ENCODE measurements at places on chromosomes 5 and 9.
A peak's percentile ranks its signal among the peaks of the same experiment; 100 is the strongest.

GRCh38 chr5:126031989-126032716 is 391.1 kb upstream of the GRAMD2B start:
- H3K27ac ChIP-seq, result no peak overlapping the region
- no peaks in the 10 kb centered on the region for H3K27me3 ChIP-seq
- H3K4me1 ChIP-seq, result no peaks in the 10 kb centered on the region
- no peak overlapping the region for H3K4me3 ChIP-seq

GRCh38 chr5:174355208-174355612 is 309.7 kb downstream of the NSG2 start:
- H3K27me3 ChIP-seq, result no peaks in the 10 kb centered on the region
- H3K4me3 ChIP-seq, result no peak overlapping the region
- no peak overlapping the region for H3K27ac ChIP-seq
- DNase-seq, result no peak
- H3K36me3 ChIP-seq, result no peaks in the 10 kb centered on the region
- H3K4me1 ChIP-seq, result no peaks in the 10 kb centered on the region

GRCh38 chr9:130078547-130078946 is 24.8 kb downstream of the GPR107 start:
- no peaks in the 10 kb centered on the region for H3K4me1 ChIP-seq
- DNase-seq, result no peak
- peaks cover 42% of the 10 kb centered on the region for H3K36me3 ChIP-seq
- H3K4me3 ChIP-seq, result no peak overlapping the region

- H3K36me3 ChIP-seq, result no peaks in the 10 kb centered on the region
- H3K4me3 ChIP-seq, result no peak overlapping the region
- no peaks in the 10 kb centered on the region for H3K4me1 ChIP-seq
- DNase-seq, result no peak
- H3K27ac ChIP-seq, result no peak overlapping the region
Measured at GRCh38 chr5:42360056-42360455, 63.2 kb upstream of the GHR start.

GRCh38 chr5:79235261-79235633 is 684 bp upstream of the JMY start:
- H3K27me3 ChIP-seq, result no peaks in the 10 kb centered on the region
- no peaks in the 10 kb centered on the region for H3K36me3 ChIP-seq
- peak overlapping the region; percentile 96 for H3K27ac ChIP-seq
- DNase-seq, result no peak
- peak overlapping the region; percentile 80 for H3K4me3 ChIP-seq

GRCh38 chr5:109455598-109456096 is 45.9 kb upstream of the PJA2 start:
- no peaks in the 10 kb centered on the region for H3K27me3 ChIP-seq
- no peaks in the 10 kb centered on the region for H3K4me1 ChIP-seq
- no peaks in the 10 kb centered on the region for H3K36me3 ChIP-seq
- no peak overlapping the region for H3K4me3 ChIP-seq
- no peak for DNase-seq

DNA sequence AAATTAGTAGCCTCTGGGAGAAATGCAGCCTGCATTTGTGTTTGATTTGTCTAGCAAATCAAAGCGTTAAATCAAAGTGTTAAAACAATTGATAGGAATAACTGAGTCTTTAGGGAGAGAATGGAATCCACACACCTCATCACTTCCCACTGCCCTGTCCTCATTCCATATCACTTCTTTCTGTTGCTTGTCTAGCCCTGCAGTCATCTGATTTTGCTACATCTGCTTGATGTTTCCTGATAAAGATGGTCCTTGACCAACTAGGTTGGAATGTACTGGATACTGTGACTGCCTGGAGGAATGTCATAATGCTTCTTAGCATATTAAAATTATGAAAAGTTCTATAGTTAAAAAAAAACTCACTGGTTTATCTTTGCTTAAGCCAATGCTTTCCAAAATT is 119.9 kb downstream of the DOCK2 start:
- H3K4me3 ChIP-seq, result no peak overlapping the region
- no peak overlapping the region for H3K27ac ChIP-seq
- H3K4me1 ChIP-seq, result no peaks in the 10 kb centered on the region
- no peaks in the 10 kb centered on the region for H3K36me3 ChIP-seq

GRCh38 chr9:116145036-116145435 is 8.6 kb upstream of the PAPPA start:
- H3K27ac ChIP-seq, result no peak overlapping the region
- no peaks in the 10 kb centered on the region for H3K4me1 ChIP-seq
- DNase-seq, result no peak

DNA sequence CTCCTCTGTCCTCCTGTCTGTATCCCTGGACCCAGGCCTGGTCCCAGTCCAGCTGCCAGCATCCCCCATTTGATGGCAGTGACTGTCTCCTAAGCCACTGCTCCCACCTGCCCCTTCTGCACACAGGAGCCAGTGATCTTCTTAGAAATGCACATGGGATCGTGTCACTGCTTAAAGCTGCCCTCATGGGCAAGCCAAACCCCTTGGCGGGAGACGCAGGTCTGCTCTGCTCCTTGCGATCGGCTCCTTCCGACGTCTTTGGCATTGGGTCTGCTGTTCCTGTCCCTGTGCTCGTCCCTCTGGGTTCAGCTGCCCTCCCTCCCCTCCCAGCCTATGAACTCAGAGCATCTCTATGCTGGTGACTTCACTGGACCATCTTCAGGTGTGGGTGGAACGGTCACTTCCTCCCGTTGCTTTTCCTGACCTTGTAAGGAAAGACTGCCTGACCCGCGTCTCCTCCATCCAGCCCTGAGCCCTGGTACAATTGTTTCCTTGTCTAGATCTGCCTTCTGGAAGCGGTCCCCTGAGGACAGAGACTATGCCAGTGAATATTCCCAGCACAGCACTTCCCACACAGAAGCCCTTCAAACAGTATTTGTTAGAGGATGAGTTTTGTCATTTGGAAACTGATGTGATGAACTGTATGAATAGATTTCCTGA is 116.5 kb downstream of the ZNF354C start:
- DNase-seq, result no peak
- no peak overlapping the region for H3K27ac ChIP-seq
- H3K36me3 ChIP-seq, result no peaks in the 10 kb centered on the region
- H3K4me1 ChIP-seq, result no peaks in the 10 kb centered on the region
- H3K27me3 ChIP-seq, result no peaks in the 10 kb centered on the region

- H3K36me3 ChIP-seq, result no peaks in the 10 kb centered on the region
- no peak overlapping the region for H3K4me3 ChIP-seq
- no peak overlapping the region for H3K27ac ChIP-seq
Measured at GRCh38 chr5:124341066-124341858, 405.2 kb downstream of the ZNF608 start.

- no peaks in the 10 kb centered on the region for H3K27me3 ChIP-seq
- no peak for DNase-seq
- H3K36me3 ChIP-seq, result no peaks in the 10 kb centered on the region
Measured at GRCh38 chr5:168274406-168274805, 17.0 kb upstream of the WWC1 start.

DNA sequence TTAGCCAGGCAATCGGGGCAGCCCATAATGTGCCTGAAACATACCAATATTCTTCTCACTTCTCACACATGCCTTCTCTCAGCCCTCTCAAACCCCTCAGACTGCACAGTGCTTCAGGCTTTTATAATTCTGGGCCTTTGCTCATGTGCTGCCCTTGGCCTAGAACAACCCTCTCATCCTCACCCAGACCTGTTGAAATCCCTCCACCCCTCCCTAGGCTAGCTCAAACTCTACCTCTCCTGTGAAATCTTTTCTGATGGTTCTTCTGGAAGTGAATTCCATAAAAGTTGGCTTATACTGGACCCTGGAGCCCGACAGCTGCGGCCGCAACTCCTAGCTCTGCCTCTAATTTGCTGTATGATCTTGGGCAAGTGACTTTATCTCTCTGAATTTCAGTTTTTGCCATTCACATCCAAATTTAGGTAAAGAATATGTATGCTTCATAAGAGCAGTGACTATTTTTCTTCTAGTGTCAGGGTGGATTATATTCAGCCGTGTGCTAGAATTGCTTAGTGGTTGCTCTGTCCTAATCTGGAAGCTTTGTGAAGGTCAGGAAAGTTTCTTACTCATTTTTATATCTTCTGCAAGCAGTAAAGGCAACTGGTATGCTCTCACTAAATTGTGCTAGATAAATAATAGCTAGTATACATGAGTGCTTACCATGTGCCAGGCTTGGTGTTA is 221.4 kb downstream of the MAPKAP1 start:
- H3K36me3 ChIP-seq, result no peaks in the 10 kb centered on the region
- no peak overlapping the region for H3K4me3 ChIP-seq
- H3K27me3 ChIP-seq, result no peaks in the 10 kb centered on the region
- peak overlapping the region; percentile 93 for H3K27ac ChIP-seq
- H3K4me1 ChIP-seq, result no peaks in the 10 kb centered on the region

- H3K36me3 ChIP-seq, result no peaks in the 10 kb centered on the region
- H3K4me3 ChIP-seq, result no peak overlapping the region
- H3K27ac ChIP-seq, result no peak overlapping the region
- no peaks in the 10 kb centered on the region for H3K27me3 ChIP-seq
- H3K4me1 ChIP-seq, result no peaks in the 10 kb centered on the region
- DNase-seq, result no peak
Measured at GRCh38 chr5:143801252-143801939, 10.6 kb upstream of the HMHB1 start.

DNA sequence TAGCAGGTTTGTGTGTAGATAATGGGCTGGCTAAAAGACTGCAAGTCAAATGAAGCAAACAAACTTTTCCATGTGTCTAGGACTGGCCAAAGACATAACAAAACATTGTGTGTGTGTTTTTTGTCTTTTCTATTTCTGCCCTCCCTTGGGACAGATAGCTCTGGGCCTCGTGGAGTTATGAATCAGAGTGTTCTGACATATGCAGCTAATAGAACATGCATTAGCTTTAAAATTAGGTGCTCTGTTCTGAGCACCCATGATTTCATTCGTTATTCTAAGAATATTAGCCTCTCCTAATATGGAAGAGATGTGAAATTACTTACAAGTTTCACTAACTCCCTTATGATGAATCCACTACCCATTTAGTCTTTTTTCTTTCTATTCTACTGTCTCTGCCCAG is 367.3 kb upstream of the PAPPA start:
- H3K4me3 ChIP-seq, result no peak overlapping the region
- no peaks in the 10 kb centered on the region for H3K4me1 ChIP-seq
- H3K36me3 ChIP-seq, result no peaks in the 10 kb centered on the region
- DNase-seq, result no peak
- H3K27me3 ChIP-seq, result no peaks in the 10 kb centered on the region

DNA sequence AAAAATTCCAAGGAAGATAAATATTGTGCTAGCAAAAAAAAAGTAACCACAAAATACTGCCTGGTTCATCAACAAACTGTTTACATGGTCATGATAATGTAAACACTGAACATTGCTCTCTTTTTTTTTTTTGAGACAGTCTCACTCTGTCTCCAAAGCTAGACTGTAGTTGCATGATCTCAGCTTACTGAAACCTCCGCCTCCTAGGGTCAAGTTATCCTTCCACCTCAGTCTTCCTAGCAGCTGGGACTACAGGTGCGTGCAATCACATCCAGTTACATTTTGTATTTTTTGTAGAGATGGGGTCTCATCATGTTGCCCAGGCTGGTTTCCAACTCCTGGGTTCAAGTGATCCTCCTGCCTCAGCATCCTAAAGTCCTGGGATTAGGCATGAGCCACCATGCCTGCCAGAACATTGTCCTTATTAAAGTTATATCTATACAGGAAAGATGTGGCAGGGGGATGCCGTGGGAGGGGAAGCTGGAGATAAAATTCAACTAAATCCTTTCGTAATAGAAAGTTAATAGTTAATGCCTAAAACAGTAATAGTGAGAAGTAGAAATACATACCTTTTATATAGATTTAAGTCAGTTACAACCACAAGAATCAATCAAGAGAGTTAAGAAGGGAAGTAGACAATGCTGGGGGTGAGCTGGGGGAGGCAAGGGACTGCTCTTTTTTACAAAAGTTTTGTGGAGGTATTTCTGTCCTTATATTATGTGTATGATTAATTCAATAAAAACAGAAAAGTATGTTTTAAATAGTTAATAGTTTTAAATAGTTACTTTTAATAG is 52.3 kb downstream of the RGMB start:
- no peaks in the 10 kb centered on the region for H3K36me3 ChIP-seq
- H3K27ac ChIP-seq, result no peak overlapping the region

- DNase-seq, result no peak
- no peaks in the 10 kb centered on the region for H3K27me3 ChIP-seq
- no peak overlapping the region for H3K27ac ChIP-seq
- H3K4me3 ChIP-seq, result no peak overlapping the region
- H3K36me3 ChIP-seq, result no peaks in the 10 kb centered on the region
Measured at GRCh38 chr9:91156451-91157234, 205.1 kb downstream of the AUH start.

- no peaks in the 10 kb centered on the region for H3K27me3 ChIP-seq
- no peak for DNase-seq
- no peak overlapping the region for H3K4me3 ChIP-seq
Measured at GRCh38 chr5:113235884-113236283, 198.9 kb downstream of the TSSK1B start.

GRCh38 chr9:102631559-102631958 is 363.6 kb upstream of the CYLC2 start:
- no peaks in the 10 kb centered on the region for H3K4me1 ChIP-seq
- no peaks in the 10 kb centered on the region for H3K27me3 ChIP-seq
- DNase-seq, result no peak
- no peak overlapping the region for H3K27ac ChIP-seq

DNA sequence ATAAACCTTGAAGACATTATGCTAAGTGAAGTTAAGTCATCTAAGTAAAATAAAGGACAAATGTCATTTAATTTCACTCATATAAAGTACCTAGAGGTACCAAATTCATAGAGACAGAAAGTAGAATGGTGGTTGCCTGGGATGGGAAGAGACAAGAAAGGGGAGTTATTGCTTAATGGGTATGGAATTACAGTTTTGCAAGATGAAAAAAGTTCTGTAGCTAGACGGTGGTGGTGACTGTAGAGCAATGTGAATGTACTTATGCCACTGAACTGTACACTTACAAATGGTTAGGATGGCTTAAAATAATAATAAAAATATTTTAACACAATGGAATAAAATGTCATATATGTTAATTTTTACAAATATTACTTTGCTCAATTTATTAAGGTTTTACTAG is 128.0 kb downstream of the MPDZ start:
- no peak overlapping the region for H3K4me3 ChIP-seq
- H3K27me3 ChIP-seq, result no peaks in the 10 kb centered on the region
- H3K4me1 ChIP-seq, result no peaks in the 10 kb centered on the region
- DNase-seq, result no peak

DNA sequence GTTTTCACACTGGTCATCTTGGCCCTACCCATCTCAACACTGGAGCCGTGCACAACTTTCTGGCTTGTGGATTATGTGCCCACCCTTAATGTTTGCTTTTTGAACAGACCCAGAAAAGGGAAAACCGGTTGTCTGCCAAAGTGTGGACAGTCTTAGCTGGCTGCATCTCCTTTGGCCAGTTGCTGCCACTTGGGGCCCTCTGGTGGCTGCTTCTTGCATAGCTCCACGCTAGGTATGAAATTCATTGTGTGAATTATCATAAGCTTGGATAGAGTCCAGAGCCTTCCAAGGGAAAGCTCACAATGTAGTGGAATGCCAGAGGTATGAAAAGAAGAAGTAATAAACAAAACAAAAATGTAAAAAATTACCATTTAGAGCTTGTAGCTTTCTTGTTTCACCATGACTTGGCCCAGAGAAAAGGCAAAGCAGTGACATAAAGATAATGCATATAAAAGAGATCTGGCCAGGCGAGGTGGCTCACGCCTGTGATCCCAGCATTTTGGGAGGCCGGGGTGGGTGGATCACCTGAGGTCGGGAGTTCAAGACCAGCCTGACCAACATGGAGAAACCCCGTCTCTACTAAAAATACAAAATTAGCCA is 12.5 kb upstream of the SLC36A3 start:
- H3K27ac ChIP-seq, result no peak overlapping the region
- H3K4me1 ChIP-seq, result no peaks in the 10 kb centered on the region
- H3K27me3 ChIP-seq, result no peaks in the 10 kb centered on the region
- DNase-seq, result peak; percentile 74
- H3K36me3 ChIP-seq, result no peaks in the 10 kb centered on the region

Measured in right lobe of liver (tissue), 6 donors.